ENCODE measurements at places on chromosomes 13 and 19. TPM values are rescaled to one million over a fixed set of nuclear protein-coding genes. Genes with fewer than 3 reads are reported as not detected.

Gene CEACAM16
- total RNA-seq = not detected

Gene LILRB2
- not detected for total RNA-seq

Gene SYCN
- total RNA-seq = not detected

Gene TEX101
- total RNA-seq = not detected

DNA sequence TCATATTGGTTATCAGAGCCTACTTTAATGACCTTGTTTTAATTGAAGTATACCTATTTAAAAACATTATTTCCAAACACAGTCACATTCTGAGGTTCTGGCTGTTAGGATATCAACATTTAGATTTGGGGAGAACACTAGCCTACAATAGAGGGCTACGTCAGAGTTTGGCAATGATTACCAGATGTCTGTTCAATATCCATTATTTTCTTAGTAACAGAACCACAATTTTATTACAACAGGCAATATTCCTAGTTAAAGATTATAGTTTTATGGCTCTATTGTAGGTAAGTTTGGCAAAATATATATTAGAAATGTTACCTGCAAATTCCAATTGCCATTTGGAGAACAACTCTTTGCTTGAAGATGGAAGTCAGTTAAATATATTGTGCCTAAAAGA, 1163.1 kb upstream of the MIR17HG start:
- no peaks in the 10 kb centered on the region for H3K36me3 ChIP-seq
- H3K27ac ChIP-seq = no peak overlapping the region
- H3K27me3 ChIP-seq = no peaks in the 10 kb centered on the region
- H3K4me1 ChIP-seq = no peaks in the 10 kb centered on the region
- DNase-seq = no peak
- no peak overlapping the region for H3K4me3 ChIP-seq

- no peak overlapping the region for H3K4me3 ChIP-seq
- H3K27ac ChIP-seq = no peak overlapping the region
- no peaks in the 10 kb centered on the region for H3K36me3 ChIP-seq
Observed at GRCh38 chr19:53541971-53542370, 4.0 kb downstream of the ZNF331 start.

DNA sequence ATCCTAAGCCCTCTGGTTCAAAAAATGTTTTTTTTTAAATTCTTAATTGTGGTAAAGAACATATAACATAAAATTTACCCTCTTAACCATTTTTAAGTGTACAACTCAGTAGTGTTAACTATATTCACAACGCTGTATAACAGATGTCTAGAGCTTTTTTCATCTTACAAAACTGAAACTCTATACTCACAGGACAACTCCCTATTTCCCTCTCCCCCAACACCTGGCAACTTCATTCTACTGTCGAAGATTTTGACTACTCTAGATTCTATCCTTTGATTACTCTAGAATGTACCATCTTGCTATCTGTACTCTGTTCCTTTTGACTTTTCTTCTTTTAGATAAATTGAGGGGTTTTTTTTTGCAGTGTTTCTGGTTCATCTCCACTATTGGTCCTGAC, 200.4 kb downstream of the KLF12 start:
- no peak overlapping the region for H3K4me3 ChIP-seq
- H3K27ac ChIP-seq = no peak overlapping the region
- H3K4me1 ChIP-seq = peaks cover 31% of the 10 kb centered on the region
- H3K36me3 ChIP-seq = peaks cover 5% of the 10 kb centered on the region

DNA sequence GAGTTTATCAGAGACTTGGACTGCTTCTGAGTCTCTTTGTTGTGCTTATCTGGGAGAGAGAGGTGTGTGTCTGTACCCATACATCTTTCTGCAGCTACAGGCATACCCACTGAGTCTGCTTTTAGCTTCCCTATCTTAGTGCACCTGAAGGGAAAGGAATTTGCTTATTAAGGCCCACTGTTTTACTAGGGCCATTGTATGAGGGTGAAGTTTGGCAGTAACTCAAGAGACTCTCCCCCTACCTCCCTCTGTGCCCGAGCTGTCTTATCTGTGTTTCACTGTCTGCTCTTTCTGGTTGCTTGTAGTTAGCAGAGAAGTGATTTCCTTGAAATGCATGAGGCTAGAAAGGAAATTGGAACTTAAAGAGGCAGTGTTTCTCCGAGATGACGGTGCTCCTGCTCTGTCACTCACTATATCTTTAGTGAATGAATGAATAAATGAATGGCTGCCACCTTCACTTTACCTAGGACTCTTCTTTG, 678 bp upstream of the CD33 start:
- DNase-seq = no peak
- no peak overlapping the region for H3K4me3 ChIP-seq
- peaks cover 7% of the 10 kb centered on the region for H3K27me3 ChIP-seq
- no peaks in the 10 kb centered on the region for H3K4me1 ChIP-seq

All from chondrocyte (in vitro differentiated cells).